Activated CD8-positive, alpha-beta memory T cell treated with anti-CD3 and anti-CD28 coated beads, Interleukin-2, amount 10 ng/mL, durations not matched to agents 7 days and 5 days (primary cell): ENCODE measurements at places on chromosomes 6 and 20.

DNA sequence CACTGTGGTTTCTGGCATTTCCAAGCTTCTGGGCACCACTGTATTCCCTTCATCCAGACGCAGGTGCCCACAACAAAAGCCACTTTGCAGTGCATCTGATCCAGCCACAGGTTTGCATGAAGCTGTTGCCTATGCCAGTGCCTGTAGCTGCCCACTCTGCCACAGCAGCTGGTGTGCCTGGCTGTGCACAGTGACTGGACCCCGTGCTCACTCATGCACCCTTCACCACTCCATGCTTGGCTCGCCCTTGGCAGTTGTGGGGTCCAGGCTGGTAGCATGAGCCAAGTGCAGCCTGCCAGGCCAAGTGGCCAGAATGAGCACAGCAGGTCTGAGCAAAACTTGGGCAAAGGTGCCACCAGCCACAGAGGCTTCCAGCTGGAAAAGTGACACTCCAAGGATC is 42.7 kb downstream of the SEL1L2 start:
- no peak for DNase-seq

DNA sequence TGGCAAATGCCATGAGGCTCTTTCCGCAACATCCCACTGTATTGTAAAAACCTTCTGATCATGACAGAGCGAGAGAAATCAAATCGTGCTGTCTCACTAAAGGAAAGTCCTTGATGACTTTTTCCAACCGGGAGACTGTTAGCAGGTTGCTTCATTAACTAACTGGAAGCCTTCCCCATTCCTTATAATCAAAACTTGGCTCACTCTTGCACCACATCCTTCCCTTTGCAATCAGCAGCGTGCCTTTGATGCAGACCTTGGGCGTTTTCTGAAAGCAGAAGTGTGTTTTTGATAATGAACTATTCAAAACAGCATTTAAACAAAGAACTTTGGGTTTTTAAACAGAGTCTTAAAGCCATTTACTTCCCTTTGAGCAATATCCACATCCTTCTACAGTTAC is 96.2 kb upstream of the CNR1 start:
- no peak for DNase-seq

DNA sequence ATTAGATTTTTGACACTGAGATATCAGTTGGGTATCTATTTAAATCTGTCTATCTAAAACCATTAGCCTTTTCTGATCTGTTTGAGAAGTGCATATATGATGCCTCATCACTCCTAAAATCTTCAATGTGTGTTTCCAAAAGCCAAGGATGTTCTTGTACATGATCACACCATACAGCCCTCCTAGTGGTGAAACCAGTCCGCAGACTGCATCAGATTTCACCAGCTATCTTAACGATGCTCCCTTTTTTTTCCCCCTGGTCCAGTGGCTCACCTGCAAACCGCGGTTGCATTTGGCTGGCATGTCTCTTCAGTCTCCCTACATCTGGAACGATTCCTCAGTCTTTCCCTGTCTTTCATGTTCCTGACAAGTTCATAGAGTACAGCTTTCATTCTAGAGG is 4.0 kb downstream of the KIZ start:
- DNase-seq: no peak

GRCh38 chr6:16249971-16250370 is 11.6 kb downstream of the GMPR start:
- DNase-seq: no peak

DNA sequence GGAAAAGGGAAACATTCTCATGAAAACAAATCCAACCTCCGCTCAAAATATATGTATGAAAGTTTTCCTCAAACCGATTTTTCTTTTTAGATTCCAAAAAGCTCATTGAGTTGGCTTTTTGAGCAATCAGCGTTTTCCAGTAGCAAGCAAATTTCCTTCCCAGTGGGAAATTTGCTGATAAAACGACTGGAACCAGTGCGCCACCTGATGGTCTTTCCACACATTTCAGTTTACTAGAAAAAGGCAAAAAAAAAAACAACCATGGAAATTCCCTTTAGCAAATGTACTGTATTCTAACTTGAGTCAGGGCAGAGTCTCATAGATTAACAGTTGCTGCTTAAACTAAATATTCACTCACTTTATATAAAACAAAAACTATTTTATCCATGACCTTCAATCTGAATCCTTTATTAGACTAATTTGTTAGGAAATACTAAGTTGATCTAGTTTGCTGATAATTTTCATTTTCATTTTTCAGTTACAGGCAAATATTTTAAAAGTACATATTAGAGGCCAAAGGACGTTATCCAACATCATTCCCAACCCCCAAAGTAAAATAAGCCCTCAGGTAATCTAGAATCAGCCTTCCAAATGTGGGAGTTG is 271.5 kb downstream of the FOXA2 start:
- DNase-seq: no peak

- DNase-seq: no peak
Observed at GRCh38 chr6:13490402-13490801, 3.0 kb upstream of the GFOD1 start.

GRCh38 chr6:24307881-24308280 is 50.0 kb downstream of the DCDC2 start:
- DNase-seq: no peak

- no peak for DNase-seq
Observed at GRCh38 chr20:11350126-11351005, 567.3 kb upstream of the BTBD3 start.

DNA sequence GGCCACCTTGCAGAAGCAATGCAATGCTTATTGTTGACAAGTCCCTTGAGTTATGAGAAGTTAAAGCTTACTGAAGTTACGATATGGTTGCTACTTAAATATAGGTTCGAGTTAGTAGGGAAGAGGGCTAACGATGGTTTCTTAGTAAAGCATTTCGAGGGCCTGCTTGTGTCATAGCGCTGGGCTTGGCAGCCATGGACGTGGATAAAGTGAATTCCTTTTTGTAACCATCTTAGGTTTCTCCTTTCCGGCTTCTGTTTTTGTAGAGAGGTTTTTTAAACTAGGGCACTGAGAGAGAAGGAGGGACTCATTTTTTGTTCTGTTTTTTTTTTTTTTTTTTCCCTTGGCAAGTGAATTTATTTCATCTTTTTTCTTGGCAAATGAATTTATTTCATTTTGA is 27.6 kb downstream of the TIAM2 start:
- no peak for DNase-seq

GRCh38 chr6:32868257-32868788 is 14.3 kb downstream of the PSMB9 start:
- peak; percentile 91 for DNase-seq

DNA sequence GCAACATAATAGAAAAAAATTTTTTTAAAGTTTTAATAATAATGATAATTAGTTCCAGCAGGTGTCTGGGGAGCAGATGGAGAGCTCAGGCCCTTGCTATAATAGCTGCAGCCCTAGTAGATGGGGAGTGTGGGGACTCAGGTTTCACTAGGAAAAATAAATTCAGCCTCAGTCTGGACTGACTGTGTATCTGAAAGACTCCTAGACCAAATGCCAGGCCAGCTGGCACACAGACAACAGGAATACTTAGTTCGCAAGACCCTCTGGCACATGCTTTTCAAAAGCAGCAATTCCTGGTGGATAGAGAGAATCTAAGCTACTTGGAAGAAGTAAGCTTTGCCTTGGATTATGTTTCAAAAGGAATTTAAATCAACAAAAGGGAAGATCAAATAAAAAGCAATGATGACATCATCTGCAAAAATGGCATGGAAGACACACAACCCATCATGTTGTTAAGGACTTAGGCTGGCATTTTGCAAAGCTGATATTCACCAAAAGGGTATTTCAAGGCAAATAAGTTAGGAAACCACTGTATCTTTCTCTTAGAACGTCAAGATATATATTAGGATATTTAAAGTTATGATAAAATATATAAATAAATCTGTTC is 107.8 kb downstream of the RNGTT start:
- DNase-seq: no peak

DNA sequence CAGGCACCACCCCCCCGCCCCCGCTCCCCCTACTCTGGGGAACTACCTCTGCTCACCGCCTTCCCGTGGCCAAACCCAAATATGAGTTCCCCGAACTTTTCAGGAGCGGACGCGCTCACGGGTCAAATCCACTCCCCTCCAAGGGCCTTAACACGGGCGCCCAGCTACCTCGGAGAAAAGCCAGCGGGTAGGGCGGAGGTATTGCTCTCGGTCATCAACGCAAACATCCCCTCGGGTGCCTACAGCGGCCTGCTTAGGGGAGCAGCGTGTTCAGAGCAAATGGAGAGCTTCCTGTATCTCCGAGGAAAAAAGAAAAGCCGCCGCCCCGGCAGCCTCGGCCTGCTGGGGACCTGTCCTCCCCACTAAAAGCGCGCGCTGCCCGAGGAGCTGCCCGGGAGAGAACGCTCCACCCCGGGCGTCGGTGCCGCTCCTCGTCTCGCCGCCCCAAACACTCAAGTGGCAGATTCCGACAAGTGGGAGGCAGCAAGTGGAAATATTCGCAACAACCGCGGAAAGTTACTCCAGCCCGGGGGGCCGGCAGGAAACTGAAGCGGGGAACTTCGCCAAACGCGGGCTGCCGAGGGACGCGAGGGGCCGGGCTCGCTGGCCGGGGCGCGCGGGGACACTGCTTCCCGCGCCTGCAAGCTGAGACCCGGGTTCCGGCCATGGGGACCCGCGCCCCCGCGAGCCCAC is 699 bp downstream of the PTPRT start:
- DNase-seq: no peak

DNA sequence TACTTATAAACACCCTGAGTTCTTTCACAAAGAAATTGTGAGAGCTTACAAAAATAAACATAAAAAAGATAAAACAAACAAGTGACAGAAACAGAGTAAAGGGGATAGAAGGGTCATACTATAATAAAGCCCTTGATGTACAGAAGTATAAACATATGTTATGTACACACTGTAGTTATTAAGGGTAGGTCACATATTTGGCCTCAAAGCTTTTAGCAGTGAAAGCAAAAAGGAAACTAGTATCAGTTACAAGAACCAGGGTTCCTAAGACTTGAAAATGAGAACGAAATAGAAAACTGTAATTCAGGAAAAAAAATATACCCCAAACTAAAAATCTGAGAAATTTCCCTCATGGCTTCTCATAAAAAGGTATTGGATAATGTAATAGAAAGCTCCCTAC is 380.6 kb downstream of the HDGFL1 start:
- DNase-seq: no peak

DNA sequence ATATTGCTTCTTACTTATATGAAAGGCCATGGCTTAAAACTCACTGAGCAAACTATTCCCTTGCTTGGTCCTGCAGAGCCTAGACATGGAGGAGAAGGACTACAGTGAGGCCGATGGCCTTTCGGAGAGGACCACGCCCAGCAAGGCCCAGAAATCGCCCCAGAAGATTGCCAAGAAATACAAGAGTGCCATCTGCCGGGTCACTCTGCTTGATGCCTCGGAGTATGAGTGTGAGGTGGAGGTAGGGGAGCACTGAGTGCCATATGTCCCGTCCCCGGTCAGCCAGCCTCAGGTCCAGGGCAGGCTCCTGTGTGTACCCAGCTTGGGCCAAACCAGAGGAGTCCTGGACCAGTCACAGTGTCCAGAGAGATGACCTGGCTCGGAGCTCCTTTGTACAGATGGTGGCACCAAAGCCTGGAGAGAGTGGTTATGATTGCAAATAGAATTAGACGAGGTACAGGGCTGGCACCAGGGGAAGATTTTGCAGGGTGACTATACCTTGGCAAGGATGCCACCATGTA is 21.0 kb downstream of the EPB41L1 start:
- DNase-seq: no peak

DNA sequence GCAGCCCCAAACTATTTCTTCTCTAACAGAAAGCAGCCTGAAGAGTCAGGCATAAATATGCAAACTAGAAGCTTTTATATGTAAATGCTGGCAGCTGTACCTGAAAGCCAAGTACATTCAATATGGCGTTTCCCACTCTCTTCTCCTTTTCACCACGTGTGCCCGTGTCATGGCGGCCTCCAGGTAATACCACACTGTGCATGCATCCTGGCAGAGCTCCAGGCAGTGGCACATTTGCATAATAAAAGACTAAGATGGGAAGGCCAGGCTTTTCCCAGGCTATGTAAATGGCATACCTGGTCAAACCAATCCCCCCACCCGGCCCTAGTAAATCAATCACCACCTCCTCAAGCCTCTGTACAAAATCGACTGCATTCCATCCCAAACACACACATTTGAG is 120.6 kb downstream of the MMUT start:
- no peak for DNase-seq

- DNase-seq: no peak
Observed at GRCh38 chr6:27897580-27898206, 14.5 kb downstream of the OR2B2 start.

- DNase-seq: no peak
Observed at GRCh38 chr6:36324191-36324590, 12.5 kb downstream of the BNIP5 start.

DNA sequence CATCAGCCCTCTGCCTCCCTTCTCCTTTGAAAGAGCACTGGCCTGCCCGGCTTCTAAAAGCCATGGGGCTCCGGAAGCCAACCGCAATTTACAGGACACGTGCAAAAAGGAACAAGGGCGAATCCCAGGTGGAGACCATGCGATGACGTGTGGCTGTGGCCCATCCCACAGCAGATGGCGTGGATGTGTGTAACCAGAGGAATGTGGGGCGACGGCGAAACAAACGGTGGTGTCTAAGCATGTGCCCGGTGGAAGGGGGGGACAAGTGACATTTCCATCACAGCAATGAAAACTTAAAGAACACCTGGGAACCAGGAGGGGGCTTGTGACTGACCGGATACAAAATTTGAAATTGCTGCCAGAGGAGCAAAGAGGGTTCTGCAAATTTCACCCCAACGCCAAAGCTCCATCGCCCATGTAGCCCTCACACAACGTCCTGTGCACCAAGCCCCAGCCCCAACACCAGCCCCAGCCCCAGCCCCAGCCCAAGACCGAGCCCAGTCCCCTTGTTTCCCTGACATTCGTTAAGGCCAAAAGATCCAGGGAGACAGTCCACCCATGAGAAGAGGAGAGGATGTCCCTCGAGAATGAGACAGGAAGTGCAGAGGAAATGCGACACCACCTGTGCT is 159.7 kb upstream of the ZNF337 start:
- no peak for DNase-seq

GRCh38 chr6:144314562-144314961 is 29.4 kb downstream of the UTRN start:
- DNase-seq: no peak

GRCh38 chr6:6386010-6386409 is 65.5 kb upstream of the F13A1 start:
- DNase-seq: no peak

DNA sequence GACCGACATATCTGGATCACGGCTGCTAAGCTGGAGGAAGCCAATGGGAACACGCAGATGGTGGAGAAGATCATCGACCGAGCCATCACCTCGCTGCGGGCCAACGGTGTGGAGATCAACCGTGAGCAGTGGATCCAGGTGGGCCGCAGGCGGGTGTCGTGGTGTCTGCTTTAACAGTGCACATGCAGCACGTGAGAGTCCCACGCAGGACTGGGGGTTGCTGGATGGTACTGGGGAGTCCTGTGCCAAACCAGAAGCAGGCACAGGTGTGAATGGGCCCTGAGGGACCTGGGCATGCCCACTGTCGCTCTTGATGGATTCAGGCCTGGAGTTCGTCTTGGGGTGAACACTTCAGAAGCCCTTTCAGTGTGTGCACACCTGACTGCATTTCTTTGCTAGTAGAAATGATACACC is 24.6 kb upstream of the C20orf204 start:
- no peak for DNase-seq

GRCh38 chr20:23835716-23836115 is 9.2 kb upstream of the CST2 start:
- DNase-seq: no peak

GRCh38 chr20:44888226-44889103 is 3.0 kb downstream of the YWHAB start:
- no peak for DNase-seq
